ENCODE measurements at places on chromosomes 7 and 10. TPM values are rescaled to one million over a fixed set of nuclear protein-coding genes. Genes with fewer than 3 reads are reported as not detected.
A peak's percentile ranks its signal among the peaks of the same experiment; 100 is the strongest.

GRCh38 chr7:51366930-51367613 lies 50.5 kb upstream of the COBL start:
- peak; percentile 62 for DNase-seq

MYL10 gene
- total RNA-seq = not detected

HPS6 gene
- total RNA-seq = 6.3 TPM

ATP6V0A4 gene
- total RNA-seq = 0.39 TPM

DNA sequence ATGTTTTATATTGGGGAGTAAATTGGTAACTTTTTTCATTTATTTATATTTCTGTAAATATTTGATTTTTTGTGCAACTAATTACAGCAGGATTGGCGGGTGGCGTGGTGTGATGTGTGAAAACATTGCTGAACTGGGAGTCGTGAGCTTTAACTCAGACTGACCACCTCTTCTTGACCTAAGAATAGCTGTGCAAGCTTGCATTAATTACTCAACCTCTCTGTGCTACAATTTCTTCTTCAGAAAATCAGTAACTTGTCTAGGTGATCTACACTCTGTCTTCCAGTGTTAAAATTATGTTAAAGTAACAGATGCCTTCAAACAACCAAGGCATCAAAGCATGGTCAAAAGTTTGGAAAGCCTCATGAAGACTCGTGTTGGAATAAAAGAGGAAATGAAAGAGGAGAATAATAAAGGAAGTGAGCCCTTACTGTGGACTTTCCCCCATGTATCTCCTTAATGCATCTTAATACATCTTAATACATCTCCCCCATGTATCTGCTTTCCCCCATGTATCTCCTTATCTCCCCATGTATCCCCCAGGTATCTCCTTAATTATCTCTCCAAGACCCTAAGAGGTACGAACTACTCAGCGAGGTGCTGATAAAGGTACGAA lies 71.2 kb downstream of the SVIL start:
- DNase-seq = no peak

DNA sequence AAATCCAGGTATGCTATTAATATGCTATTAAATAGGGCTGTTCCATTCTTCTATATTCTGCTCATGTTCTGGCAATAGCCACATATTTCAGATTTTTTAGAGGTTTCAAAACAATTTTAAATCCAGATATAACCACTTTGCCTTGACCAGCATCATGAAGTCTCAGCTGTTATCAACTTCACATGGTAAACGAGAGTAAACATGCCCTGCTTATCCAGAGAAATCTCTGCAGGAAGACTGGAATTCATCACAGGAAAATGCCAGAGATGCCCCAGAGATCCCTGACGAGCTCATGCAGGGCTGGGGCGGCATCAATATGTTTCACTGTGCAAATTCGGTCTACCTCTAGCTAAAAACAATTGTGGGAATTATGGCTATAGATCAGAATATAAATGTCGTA lies 126.5 kb downstream of the FANK1 start:
- no peak for DNase-seq

- peak; percentile 58 for DNase-seq
These were observed 86.1 kb downstream of the FAM107B start for GRCh38 chr10:14688606-14689005.

TMEM229A gene
- not detected for total RNA-seq
